ENCODE measurements at places on chromosomes 2 and 18.

DNA sequence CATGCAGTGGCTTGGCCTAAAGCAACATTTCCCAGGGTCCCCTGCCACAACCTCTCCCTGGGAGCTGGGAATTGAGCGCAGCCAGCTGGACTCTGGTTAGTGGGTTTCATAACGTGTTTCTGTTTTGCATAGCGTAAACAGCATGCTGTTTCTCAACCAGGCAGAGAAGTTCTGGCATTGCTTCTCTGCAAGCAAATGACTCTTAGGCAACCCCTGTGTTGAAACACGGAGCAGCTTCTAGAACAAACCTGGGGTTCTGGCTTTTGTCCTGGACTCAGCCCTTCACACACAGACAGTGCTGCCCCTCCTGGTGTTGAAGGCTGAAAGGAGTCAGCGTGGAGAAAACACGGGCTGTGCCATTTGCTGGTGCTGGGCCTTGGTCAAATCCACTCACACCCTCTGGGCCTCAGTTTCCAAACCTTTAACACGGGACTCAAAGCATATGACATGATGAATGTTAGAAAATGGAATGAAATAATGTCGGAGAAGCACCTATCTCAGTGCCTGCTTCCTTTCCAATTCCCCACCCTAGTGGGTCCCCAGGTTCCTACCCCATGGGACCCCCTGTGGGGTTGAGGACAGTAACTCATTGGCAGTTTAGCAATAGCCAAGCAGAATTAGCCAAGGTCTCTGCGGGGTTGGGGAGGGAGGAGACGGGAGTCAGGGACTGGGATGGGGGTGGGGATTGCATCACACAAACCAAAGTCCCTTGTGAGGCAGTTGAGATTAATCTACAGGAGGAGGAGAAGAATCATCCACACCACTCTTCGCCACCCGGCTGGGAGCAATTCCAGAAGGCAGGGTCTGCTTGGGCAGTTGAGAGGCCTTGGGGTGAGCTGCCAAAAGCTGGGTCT, 30.2 kb upstream of the IL1R2 start:
- DNase-seq, result peak; percentile 85

DNA sequence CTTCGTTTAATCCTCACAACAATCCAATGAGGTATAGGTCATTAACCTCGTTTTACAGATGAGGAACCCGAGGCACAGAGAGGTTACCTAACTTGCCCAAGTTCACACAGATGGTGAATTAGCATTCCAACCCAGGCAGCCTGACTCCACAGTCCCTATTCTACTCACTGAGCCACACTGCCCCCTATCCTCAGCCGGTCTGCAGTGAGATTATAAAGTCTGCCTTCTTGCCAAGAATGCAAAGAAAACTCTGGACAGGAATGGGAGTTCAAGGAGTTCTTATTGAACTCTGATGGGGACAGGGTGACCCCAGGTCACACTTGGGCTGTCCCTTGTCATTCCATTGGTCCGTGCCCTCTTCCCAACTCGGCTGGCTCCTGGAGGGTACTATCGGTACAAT, 118.1 kb upstream of the MSH6 start:
- no peak for DNase-seq

GRCh38 chr2:41597680-41598079, 450.1 kb upstream of the PKDCC start:
- DNase-seq, result no peak

GRCh38 chr2:45121236-45121927, 112.1 kb upstream of the SIX2 start:
- DNase-seq, result no peak

- DNase-seq, result no peak
Measured at GRCh38 chr18:58671632-58672564, 633 bp downstream of the MALT1 start.

- no peak for DNase-seq
Measured at GRCh38 chr2:145584353-145584752, 1064.4 kb upstream of the ZEB2 start.

GRCh38 chr2:42492691-42493467, 903 bp downstream of the KCNG3 start:
- DNase-seq, result no peak

- no peak for DNase-seq
Measured at GRCh38 chr18:67805261-67805660, 288.7 kb upstream of the DSEL start.

DNA sequence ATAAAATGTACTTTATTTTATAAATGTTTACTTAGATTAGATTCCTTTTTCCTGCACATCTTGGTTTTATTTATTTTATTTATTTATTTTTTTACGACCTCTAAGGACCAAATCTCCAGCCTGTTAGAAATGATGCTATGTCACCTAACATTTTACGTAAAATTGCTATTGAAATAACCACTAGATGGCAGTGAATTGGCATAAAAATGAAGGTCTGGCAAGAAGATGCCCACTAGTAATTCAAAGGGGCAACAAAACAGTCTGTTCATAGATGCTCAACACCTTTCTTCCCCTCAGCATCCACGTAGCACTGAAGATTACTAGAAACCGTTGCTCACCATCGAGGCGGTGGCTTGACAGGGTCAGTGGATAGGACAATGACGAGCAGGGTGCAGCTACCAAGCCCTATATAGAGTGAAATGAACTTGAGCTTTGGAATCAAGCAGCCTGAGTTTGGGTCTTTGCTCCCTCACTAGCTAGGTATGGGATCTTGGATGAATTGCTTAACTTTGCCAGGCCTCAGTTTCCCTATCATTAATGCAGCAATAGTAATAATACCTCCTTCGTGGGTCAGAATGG, 128.7 kb upstream of the L3MBTL4 start:
- DNase-seq, result no peak

GRCh38 chr18:47342566-47342965, 91.1 kb upstream of the SKOR2 start:
- no peak for DNase-seq

All from fibroblast of skin of left quadriceps (primary cell).